ENCODE measurements at places on chromosomes 7 and 10.
A peak's percentile ranks its signal among the peaks of the same experiment; 100 is the strongest.

DNA sequence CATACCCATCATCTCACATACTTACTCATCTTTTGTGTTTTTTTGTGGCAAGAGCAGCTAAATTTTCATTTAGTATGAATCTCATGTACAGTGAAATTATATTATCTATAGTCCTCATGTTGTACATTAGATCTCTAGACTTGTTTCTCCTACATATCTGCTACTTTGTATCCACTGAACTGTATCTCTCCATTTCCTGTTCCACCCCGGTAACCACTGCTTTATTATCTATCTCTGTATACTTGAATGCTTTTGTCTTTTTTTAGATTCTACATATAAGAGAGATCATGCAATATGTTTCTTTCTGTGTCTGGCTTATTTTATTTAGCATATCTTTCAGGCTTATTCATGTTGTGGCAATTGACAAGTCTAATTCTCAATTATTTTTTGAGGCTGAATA is 125.1 kb downstream of the ANKRD7 start:
- no peak for DNase-seq

DNA sequence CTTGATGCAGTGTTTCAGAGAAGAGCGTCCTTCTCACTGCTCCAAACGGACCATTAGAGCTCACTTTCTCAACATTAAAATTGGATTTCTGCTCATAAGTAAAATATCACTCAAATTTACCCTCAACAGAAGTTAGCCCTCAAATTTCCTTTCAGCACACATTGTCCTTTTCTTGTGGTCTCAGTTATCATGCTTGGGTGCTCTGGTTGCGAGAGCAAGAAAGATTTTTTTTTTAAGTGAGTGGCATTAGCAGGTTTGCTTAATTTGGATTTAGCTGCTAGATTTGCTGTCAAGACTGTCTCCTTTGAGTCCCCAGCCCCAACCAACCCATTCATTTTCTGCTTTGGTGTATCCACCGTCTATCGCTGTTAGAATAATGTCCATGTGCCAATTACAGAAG is 2.6 kb upstream of the CH25H start:
- no peak for DNase-seq

- peak; percentile 80 for DNase-seq
Measured at GRCh38 chr7:924541-925231, 29.8 kb downstream of the ADAP1 start.

- DNase-seq: no peak
Measured at GRCh38 chr10:74824184-74824899, 2.1 kb upstream of the KAT6B start.

GRCh38 chr10:80522756-80523363 is 14.8 kb upstream of the SH2D4B start:
- DNase-seq: no peak

- peak; percentile 26 for DNase-seq
Measured at GRCh38 chr10:51389415-51390321, 309.7 kb downstream of the CSTF2T start.

DNA sequence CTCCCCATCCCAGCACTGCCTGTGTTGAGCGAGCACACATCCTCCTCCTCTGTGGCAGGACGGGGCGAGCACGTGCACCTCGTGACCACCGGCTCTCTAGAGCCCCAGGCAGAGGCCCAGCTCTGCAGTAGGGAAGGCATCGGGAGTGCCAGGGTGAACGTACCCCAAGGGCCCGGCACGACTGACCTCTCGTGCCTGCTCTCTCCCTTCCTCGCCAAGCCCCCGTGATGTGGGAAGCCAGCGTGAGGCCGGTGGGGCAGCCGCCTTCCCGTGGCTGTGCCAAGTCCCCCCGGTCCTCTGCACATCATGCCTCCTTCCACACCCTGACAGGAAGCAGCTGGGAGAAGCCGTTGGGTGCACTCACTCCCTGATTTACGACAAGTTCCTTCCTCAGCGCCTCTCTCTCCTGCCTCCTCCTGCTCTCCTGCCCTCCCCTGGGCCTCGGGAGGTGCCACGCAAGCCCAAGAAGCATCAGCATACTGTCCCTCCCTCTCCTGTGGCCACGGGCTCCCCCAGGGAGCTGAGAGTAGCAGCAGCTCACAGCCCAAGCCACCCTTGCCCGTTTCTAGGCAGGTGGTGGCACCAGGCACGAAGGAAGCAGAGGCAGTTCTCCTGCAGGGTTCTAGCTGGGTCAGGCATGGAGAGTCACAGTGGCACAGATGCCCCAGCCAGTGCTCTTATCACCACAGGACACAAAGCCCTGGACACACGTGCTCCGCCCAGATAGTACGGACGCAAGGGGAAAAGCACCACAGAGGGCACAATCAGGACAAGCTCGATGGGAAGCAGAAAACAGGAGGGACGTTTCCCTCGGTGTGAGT is 47.0 kb downstream of the AMZ1 start:
- DNase-seq: no peak

- peak; percentile 21 for DNase-seq
Measured at GRCh38 chr7:134548877-134549276, at the start of gene AKR1B15. Gene AKR1B15 (plus strand): TSS chr7:134549110. CDS start chr7:134564620, 15,510 bp downstream.

DNA sequence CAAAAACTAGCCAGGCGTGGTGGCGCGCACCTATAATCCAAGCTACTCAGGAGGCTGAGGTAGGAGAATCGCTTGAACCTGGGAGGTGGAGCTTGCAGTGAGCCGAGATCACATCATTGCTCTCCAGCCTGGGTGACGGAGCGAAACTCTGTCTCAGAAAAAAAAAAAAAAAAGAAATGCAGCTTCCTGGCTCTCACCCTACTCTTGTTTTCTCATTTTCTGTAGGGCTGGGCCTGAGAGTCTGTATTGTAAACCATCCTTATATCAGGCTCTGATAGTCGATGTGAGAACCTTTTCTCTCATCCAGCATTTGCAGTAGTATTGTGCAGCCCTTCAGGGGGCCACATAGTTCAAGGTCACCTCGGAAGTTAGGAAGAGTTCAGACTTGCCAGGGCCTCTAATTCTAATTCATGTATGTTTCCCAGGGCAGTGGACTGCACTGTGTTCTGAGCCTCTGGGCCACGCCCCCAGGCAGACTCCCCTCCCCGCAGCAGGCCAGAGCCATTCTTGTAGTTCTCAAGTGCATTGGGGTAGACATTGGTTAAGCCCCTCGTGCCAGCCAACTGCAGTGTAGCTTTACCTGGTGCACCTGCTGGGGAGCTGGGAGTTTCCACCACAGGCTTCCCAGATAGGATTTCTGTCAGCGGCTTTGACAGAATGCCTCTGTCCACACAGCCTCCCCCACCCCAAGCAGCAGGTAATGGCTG is 38.3 kb upstream of the PDCD4 start:
- DNase-seq: no peak

DNA sequence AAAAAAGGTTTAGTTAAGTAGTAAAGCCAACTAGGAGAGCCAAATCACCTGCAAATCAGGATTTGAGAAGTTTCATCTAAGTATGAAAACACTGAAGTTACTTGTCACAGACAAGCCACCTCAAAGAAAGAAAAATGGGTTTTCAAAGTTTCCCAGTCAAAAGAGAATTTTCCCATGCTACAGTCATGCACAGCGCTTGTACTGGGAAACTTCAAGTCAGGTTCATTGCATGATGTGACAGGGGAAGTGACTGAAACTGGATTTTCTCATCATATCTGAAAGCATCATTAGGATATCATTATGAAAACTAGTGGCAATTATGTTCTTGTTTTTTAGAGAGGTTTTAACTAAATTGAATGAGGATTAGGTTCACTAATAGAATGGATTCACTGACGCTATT is 167.0 kb downstream of the SGMS1 start:
- no peak for DNase-seq

DNA sequence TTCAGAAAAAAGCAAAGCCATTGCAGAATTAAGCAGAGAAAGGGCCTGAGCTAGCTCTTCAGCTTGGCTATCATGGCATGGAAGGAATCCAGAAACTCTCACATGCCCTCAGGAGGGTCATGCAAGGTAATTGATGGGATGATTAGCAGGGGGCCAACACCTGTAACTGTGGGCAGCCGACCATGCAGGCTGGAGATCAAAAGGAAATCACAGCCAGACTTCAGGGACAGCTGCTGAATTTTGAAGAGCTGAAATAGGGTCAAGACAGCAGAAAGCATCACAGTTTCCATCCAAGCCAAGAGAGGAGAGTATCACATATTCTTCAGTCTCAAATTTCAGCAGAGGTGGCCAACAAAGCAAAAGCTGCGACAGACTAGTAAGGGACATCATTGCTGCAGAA is 239.6 kb upstream of the STEAP1 start:
- DNase-seq: no peak

GRCh38 chr10:106711313-106711906 is 453.1 kb downstream of the SORCS1 start:
- DNase-seq: peak; percentile 35

DNA sequence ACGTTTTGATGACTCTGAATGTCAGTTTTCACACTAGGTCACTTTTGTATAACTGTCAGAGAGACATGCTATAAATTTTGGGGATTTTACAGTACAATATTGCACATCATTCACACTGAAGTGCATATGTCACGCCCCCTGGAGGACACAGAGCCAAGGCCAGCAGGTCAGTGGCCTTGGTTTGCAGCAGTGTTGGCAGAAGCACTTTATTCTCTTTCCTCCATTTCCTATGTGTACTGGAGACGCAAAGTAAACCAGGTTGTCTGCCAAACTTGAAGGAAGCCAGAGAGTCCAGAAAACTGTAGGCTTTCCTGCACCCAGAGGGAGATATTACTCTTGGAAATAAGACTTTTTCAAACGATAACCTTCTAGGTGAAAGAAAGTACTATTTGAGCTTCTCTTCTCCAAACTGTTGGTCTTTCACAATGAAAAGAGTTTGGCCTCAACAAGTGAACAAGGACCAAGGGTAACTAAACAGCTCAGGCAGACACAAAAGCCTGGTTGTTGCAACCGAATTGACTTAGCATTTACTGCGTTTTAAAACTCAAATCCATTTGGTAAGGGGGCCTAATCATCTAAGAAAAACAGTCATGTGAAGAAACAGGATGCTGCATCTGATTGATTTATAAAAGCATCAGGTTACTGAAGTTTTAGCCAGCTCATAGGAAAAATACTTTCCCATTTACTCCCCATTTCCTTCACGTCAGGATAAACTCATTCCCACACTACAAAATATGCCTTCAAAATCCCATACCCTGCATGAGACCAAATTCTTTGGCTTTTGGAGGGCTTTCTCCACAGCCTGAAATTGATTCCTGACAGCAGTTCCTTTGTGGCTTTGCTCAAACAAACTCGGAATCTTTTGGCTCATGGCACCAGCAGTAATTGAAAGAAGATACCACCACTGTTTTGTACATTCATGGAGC is 83.0 kb upstream of the SEC61G start:
- no peak for DNase-seq

GRCh38 chr10:114261076-114261475 is 22.0 kb downstream of the VWA2 start:
- DNase-seq: no peak

DNA sequence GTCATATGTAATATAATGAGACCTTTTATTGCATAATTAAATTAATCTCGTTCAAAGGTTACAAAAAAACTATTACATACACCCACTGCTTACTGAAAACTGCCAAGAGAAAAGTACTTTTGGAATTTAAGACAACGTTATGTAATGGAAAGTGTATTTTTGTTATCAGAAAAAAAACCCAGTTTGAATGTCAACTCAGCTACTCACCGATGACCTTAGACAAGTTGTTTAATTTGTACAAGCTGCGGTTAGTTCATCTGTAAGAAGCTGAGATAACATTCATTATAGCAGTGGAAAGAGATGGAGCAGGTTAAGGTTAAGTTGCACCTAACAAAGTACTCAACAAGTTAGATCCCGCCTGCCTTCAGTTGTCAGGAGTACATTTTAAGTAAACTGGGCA is 1.1 kb downstream of the PSMA2 start:
- DNase-seq: no peak

GRCh38 chr10:51911723-51912122 is 212.3 kb upstream of the CSTF2T start:
- DNase-seq: no peak

DNA sequence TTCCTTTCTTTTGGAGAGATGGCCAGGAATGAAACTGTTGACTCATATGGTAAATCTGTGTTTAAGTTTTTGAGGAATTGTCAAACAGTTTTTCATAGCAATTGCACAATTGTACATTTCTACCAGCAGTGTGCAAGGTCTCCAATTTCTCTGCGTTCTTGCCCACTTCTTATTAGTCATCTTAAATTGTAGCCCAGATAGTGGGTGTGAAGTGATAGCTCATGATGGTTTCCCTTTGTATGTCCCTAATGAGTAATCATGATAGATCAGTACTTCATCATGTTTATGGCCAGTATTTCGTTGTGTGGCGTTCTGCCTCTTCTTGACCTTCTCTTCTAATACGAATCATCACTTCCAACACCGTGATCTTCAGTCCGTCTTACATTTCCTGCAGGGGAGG is 136.3 kb downstream of the DOCK1 start:
- no peak for DNase-seq

DNA sequence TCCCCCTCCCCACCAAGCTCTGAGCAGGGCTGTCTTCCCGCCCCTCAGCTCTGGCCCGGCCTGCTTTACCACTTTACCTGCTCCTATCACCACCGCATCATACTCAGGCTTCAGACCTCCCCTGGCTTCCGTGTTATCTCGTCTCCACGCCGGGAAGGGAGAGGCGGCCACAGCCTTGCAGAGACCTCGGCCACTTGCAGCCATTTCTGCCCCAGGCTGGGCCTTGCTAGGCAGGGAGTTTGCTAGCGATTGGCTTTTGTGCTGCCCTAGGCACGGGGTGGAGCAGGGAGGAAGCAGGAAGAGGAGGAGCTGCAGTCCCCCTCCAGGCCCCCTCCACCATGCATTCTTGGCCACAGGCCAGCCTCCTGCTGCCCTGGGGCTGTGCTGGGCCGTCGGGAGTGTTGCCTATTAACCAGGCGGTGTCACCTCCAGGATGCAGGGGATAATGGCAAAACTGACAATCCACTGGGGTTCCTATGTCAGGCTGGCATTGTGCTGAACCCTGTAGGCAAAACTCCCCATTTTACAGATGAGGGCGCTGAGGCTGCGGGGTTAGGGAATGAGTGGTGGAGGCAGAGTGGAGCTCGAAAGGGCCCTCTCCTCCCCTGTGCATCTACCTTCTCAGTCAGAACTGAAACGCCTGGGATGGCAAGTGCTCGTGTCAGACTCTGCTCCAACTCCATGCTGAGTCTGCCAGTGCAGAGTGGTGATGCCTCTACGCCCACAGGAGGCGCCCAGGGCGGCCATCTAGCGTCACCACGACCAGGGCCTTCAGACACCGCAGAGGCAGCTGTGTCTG is at the start of gene PYROXD2:
TSS of gene PYROXD2 (minus strand) at position 251 of the 799 bp plus-strand sequence. CDS start at position 204, 47 bp downstream.
- peak; percentile 82 for DNase-seq

GRCh38 chr10:6123532-6123931 is 34.7 kb downstream of the RBM17 start:
- no peak for DNase-seq

- no peak for DNase-seq
Measured at GRCh38 chr7:27920281-27920946, 180.5 kb downstream of the TAX1BP1 start.

DNA sequence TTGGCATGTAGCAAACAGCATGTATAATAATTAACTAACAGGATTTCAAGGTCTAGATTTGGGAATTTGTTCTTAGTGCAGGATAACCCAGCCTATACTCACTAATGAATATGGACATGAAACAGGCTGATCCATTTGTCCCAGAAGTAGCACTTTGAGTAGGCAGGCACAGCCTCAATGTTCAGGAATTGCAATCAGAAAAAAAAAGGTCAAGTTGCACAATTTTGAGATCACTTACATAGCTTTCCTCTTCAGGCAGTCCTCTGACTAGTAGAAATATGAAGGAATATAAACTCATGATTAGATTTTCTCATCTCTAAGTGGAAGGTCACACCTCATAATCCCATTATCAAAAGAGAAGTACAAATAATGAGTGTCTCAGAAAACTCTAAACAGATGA is 921.4 kb upstream of the CELF2 start:
- DNase-seq: no peak
